ENCODE measurements at places on chromosomes 7 and 10.

- no peak for DNase-seq
These were observed 11.3 kb downstream of the NOLC1 start for GRCh38 chr10:102163342-102163989.

GRCh38 chr7:43808410-43808809 lies 49.9 kb downstream of the BLVRA start:
- no peak for DNase-seq

DNA sequence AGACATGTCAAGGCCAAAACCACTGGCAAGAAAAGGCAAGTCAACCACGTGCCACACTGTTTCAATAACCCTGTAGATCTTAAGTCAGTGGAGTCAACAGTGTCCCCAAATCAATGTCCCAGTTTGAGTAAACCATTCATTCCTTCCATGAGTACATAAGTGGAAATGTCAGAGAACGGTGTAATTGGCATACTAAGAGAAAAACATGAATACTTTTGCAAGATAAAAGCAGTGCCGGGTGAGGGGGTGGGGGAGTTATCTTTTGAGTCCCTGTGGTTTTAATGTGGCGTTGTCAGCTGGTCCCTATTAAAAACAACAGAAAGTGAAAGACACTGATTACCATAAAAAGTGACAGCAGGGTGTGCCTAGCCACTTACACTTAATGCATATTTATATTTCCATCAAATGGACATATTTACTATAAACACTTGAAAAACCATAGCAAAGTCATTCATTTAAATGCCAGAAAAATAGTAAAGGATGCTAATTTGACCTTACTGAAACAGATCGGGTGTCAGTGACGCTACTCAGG lies 37.8 kb downstream of the RSU1 start:
- no peak for DNase-seq

GRCh38 chr10:122207596-122207995 lies 63.5 kb upstream of the BTBD16 start:
- DNase-seq, result peak; percentile 29

DNA sequence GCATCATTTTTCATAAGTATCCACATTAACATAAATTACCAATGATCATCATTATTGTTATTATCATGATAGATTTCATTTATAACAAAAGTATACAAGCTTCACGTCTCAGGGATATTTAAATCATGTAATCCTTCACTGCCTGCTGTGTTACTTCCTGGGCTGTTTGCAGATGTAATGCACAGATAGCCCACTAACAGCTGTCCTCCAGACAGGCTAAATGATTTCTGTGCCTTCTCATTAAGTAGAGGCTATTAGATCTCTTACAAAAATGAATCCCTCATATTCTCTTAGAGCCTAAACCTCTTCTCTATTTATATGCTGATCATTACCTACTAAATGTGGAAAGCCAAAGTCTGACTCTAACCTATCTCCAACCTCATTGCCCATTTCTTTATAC lies 9.3 kb downstream of the PCLO start:
- DNase-seq, result no peak

GRCh38 chr7:27410812-27411544 lies 168.4 kb downstream of the EVX1 start:
- no peak for DNase-seq

GRCh38 chr10:23001901-23002516 lies 74.2 kb downstream of the ARMC3 start:
- DNase-seq, result no peak

DNA sequence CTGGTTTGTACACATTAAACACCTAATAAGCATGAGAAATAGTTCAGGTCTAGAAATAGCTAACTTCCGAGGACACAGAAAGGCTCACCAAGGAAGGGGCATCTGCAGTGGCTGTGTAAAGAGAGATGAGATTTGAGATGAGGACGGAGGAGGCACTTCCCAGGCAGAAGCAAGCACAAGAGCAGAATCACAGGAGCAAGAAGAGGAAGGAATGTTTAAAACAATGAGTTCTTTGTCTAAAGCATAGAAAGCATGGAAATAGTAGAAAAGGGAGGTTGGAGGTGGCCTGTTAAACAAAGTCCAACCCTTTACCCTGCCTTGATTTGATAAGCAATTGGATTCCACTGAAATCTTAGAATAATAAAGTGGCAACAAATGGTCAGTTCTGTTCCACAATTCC lies 11.6 kb upstream of the PON3 start:
- DNase-seq, result no peak

DNA sequence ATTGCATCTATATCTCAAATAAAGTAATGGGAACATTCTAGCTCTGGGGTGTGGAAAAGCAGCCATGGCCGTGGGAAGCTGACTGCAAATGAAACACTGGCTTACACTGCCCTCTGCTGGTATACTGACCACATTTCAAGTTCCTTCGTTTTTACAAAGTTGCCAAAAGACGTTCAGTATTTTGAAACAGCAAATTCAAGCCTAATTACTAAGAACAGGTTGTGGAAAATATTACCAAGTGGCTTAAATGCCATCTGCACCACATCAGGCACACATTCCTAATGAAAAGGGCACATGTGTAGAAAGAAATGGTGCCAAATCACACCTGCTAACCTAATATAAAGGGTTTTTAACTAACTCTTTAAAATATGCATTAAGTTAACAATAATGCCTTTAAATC lies 83.9 kb downstream of the JAZF1 start:
- DNase-seq, result peak; percentile 34

- DNase-seq, result no peak
These were observed 91.6 kb upstream of the CCDC6 start for GRCh38 chr10:59997827-59998525.

- no peak for DNase-seq
These were observed 44.3 kb upstream of the STEAP1B start for GRCh38 chr7:22544245-22544644.

DNA sequence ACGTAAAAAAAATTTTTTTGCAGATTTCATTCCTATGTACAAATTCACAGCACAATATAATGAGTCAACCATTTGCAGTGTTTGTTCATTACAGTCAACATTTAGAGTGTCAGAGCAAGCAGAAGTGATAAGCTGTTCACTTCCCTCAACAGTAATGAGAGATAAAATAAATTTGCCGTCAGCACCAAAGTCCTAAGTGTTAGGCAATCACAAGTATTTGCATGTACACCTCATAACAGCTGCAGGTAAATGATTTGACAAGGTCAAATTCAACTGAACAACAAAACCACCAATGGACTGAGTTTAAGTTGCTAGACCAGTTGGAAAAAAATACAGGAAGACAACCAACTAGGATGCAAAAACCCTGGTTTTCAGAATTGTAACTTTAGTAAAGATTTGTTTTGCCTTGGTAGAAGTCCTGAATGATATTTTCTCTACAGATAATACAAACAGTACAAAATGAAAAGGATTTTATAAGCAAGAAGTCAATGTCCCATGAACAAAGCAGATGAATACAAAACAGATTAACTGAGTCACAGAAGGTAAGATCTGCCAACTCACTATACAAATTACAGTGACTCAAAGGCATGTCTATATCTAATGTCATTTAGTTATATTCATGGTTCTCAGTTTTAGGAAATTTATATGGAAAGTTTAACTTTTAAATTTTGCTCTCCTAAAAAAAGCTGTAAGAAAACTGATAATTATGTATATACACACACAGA lies 10.4 kb downstream of the RAPGEF5 start:
- no peak for DNase-seq

DNA sequence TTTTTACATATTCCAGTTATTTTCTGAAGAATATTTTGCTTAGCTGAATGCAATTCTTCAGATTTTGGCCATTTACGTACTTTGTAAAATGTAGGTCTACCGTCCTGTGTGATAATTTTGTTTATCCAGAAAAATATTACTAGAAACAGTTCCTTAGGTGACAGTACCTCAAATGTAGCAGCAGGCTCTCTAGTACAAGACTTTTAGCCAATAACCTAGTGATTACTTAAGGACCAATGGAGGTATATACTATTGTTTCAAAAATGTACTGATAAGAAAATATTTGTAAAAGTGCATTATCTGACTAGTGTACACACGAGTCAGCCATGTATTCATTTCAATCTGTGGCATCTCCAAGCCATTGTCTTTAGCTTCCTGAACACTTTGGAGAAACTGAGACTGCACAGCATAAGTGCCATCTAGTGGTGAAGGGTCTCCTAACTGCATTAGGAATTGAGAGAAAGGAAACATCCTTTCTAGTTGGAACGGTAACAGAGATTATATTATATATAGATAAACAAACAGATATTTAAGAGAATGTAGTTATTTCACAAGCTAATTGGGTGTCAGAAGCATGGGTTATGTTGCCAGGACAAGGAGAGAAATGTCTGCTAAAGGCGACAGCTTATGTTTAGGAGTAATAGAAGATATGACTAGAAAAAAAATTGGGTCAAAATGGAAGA lies 23.7 kb downstream of the RTKN2 start:
- DNase-seq, result peak; percentile 37

DNA sequence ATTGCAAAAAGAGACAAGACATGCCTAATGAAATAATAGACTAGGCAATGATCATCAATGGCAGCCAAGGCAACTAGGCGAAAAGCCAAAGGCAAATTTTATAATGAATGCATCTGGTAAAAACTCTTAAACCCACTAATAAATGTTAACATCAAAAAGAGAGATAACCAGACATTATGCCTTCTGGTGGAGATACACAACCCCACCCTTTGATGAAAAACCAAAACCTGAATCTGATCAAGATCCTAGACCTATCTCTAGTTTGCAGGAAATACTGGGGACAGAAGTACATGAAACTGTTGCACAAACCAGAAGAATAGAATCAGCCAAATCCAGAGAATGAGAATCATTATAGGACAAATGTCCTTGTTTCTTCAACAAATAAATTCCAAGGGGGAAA lies 22.0 kb upstream of the GSAP start:
- DNase-seq, result no peak

- no peak for DNase-seq
These were observed 17.5 kb downstream of the TSPAN15 start for GRCh38 chr10:69468751-69469089.

- peak; percentile 48 for DNase-seq
These were observed 534.2 kb upstream of the C7orf33 start for GRCh38 chr7:148056406-148056805.

- DNase-seq, result no peak
These were observed 14.8 kb downstream of the CYP26A1 start for GRCh38 chr10:93088466-93088865.

GRCh38 chr7:50723888-50724287 lies 58.8 kb downstream of the GRB10 start:
- no peak for DNase-seq

GRCh38 chr10:102408728-102409603 lies 9.6 kb downstream of the PSD start:
- peak; percentile 41 for DNase-seq

DNA sequence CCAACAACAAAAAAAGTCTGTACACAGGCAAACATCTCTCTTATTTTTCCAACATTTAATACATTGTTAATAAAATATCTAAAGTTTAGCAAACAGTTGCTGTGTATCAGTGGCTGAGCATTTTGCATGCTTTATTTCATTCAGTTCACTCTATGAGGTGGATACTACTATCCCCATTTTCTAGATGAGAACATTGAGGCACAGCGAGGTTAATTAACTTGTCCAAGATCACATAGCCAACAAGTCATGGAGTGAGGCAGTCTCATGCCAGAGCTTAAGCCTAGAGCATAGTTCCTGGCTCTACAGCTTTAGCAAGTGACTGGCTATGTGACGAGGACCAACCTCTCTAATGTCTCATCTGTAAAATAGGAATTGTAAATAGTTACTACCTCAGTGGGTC lies 4.4 kb downstream of the GATAD1 start:
- no peak for DNase-seq

DNA sequence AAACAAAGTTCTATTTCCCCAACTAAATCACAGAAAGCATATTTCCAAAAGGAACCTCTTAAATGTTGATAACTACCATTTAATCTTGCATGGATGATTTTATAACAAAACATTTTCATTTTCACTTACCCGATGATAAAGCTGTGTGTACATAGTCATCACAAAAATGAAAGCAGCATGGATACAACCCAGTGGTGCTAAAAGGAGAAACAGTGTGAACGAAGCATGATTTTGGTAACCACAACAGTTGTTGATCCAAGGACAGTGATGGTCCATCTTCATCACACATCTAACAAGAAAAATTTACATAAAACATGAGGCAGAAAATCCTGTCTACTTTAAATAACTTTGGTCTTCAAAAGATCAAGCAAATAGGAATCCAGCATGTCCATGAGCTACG lies 4.7 kb downstream of the ZDHHC6 start:
- DNase-seq, result no peak

- no peak for DNase-seq
These were observed 322.8 kb upstream of the PHYHIPL start for GRCh38 chr10:58853668-58854067.

GRCh38 chr7:153217032-153217431 lies 457.5 kb downstream of the ACTR3B start:
- peak; percentile 68 for DNase-seq

- no peak for DNase-seq
These were observed 49.6 kb downstream of the SEMA3C start for GRCh38 chr7:80869106-80869784.

- no peak for DNase-seq
These were observed 750.3 kb downstream of the REEP3 start for GRCh38 chr10:64271508-64271907.

- no peak for DNase-seq
These were observed 250.8 kb upstream of the HABP2 start for GRCh38 chr10:113302062-113302461.

DNA sequence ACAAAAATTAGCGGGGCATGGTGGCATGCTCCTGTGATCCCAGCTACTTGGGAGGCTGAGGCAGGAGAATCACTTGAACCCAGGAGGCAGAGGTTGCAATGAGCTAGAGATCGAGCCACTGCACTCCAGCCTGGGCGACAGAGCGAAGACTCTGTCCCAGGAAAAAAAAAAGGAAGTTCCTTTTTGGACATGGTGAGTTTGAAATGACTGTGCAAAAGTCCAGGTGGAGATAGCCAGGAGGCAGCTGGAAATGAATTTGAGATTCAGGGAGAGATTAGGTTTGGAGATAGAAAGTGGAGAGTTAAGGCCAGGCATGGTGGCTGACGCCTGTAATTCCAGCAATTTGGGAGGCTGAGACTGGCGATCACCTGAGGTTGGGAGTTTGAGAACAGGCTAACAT lies 139.1 kb downstream of the MARCHF5 start:
- DNase-seq, result no peak

DNA sequence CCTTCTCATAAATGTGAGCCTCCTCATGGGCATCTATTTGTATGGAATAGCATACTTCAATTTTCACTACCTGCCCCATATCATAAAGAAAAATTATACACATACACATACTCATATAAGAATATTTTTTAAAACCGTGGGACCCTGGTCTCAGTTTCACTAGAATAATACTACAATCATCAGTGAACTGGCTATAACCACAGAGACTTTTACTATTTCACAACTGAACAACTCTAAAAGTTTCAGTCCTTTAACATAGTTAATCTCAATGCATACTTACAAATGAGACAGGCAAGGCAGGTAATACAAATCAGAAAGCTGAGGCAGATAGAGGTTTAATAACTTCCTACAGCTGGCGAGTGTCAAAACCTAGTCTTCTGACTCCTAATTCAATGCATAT lies 83.1 kb downstream of the LRRN3 start:
- no peak for DNase-seq

GRCh38 chr7:27651702-27652101 lies 11.0 kb downstream of the HIBADH start:
- DNase-seq, result no peak

GRCh38 chr10:60480865-60481563 lies 91.3 kb upstream of the ANK3 start:
- DNase-seq, result no peak

- DNase-seq, result no peak
These were observed 561 bp downstream of the SHTN1 start for GRCh38 chr10:117004227-117005025.

Data from NCI-H2171 (cell line).